ENCODE measurements at places on chromosomes 6 and 20.

GRCh38 chr20:8726460-8726859 is 342.4 kb upstream of the PLCB4 start:
- no peak for DNase-seq

GRCh38 chr6:52284131-52284459 is 447 bp downstream of the MCM3 start:
- peak; percentile 62 for DNase-seq

DNA sequence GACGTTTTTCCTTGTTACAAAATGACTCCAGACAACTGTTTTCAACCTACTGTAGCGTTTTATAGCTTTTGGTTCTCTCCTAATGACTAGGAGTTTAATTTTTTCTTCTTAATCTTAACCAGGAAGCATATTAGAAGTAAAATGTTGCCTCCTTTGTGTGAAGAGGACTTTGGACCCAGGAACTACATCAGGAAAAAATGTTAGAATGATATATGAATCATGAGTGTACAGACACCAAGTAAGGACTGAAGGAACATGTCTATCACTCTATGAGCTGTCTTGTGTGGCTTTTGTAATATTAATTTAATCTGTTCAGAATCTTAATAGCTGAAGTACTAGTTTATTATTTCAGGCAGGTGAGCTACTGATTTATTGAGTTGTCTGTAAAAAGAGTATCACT is 71.0 kb upstream of the MARCKS start:
- no peak for DNase-seq

DNA sequence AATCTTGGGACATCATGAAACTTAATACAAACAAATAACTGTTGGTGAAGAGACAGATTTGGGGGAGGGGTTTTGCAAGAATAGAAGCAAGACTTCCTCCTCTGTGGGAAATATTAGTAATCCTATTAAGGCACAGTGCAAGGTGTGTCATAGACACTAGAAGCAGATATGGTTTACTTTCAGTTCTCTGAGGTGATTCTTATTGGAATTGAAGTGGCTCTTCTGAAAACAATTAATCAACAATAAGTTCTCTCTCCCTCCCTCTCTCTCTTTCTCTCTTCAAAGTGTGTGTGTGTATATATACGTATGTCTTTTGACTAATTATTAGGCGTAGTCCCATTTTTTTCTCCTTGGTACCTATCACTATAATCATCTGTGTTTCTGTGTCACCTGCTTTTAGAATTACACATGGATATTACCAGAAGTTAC is 99.8 kb downstream of the HIVEP2 start:
- no peak for DNase-seq

DNA sequence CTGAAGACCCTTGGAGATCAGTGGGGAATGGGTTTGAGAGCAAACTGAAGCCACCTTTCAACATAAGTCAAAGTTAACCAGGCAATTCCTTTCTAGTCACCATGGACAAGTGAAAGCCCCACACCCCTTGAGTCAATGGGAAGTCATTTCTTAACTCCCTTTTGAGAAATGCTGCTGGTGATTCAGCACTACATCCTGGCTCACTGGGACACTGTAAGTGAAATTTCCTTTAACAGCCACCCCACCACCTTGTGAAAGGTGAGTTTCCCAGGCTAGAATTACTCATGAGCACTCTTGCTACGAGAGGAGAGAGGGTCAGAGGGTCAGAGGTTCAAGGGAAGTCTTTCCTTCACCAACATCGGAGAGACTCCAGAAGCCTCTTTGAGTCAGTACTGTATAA is 93.3 kb upstream of the MARCKS start:
- no peak for DNase-seq

DNA sequence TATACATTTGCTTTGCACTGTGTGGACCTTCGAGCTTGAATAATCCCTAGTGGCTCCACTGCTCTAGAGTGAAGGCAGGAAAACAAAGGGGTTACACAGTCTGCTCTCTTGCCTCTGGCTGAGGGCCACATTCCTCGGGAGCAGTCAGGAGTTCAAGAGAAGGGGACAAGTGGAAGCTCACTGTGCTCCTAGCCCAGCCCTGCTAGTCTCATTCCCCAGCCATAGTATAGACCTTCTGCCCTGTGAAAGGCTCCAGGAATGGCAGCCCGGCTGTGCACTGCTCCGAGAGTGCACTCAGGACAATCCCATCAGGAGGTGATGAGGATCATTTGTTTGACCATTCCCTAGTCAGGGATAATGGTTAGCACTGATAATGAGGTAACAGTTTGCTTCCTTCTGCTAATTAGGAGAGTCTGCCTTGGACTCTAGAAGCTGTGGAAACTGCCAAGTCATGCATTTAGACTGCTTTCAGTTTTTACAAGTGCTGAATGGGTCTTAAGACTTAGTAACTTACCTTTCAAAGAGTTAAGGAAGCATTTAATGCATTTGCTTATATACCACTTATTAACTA is 8.5 kb downstream of the IYD start:
- DNase-seq, result no peak

DNA sequence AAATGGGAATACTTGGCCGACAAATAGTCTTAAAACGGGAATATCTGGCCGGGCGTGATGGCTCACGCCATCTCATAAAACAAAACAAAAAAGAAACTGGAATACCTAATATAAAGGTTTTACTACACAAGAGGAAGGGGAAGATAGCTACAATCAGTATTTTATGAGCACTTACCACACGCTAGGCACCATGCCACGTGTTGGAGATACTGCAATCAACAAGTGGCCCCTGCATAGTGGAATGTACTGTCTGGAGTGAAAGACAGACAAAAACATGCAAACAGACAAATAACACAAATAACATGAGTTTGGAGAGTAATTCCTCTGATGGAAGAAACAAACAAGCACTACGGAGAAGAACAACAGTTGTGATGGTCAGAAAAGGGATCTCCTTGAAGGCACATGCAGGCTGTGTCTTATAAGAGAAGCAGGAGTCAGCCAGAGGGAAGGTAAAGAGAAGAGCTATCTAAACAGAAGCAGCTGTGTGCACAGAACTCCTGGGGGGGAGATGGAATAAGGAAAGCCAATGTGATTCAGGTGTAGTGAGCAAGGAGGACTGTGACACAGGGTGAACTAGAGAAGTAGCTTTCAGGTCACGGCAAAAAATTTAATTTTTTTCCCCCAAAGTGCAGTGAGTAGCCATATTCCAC is 39.1 kb upstream of the AKIRIN2 start:
- DNase-seq, result no peak

GRCh38 chr6:93087606-93088005 is 331.8 kb downstream of the EPHA7 start:
- no peak for DNase-seq

- DNase-seq, result no peak
Measured at GRCh38 chr6:119283979-119284545, 65.5 kb downstream of the MAN1A1 start.
